Inflammatory macrophage (primary cell): ENCODE measurements at places on chromosomes 1 and 21.

- no peak for DNase-seq
These were observed 15.7 kb downstream of the IFNAR2 start for GRCh38 chr21:33245289-33245918.

GRCh38 chr1:11529763-11530730 lies 51.1 kb downstream of the DISP3 start:
- no peak for DNase-seq

DNA sequence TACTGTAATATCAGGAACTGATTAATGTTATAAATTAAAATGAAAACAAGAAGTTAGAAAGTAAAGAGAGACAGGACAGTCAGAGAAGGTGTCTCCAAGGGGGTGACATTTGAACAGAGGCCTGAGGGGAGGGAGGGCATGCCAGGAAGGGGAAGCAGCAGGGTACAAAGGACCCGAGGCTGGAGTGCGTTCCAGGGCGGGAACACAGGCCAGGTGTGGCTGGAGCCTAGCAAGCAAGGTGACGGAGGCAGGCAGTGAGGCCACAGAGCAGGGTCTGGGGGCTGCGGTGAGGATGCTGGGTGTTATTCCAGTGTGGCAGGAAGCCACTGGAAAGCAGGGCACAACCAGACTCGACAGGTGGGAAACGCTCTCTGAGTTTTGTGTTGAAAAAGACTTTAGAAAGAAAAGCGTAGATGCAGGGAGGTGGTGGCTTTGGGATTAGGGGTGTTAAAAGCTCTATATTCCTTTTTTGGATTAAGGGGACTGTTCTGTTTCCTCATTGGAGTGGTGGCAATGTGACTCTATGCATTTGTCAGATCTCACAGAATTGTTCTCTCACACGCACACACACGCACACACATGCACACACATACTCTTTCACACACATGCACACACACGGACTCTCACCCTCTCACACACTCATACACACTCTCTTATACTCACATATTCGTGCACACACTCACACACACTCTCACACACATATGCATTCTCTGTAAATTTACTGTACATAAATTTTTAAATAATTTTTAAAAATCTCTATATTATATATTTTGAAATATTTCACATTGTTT lies 124.5 kb downstream of the GLIS1 start:
- DNase-seq = no peak

DNA sequence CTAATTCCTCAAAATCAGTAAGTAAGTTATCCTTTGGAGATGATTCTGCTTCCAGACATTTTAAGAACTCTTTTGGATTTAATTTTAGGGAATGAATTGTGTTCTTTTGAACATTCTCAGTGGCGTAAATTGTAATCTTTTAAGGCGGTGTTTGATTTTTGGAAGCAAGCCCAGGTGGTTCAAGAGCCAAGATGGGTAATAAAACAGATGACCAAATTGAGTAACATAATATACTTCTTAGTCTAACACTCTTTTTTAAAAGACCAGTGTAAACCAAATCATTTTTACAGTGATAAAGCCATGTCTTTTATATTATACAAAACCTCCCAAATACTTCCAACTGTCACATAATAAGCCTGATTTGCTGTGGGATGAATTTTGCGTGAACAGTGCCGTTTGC lies 133.8 kb downstream of the LRRC40 start:
- no peak for DNase-seq

DNA sequence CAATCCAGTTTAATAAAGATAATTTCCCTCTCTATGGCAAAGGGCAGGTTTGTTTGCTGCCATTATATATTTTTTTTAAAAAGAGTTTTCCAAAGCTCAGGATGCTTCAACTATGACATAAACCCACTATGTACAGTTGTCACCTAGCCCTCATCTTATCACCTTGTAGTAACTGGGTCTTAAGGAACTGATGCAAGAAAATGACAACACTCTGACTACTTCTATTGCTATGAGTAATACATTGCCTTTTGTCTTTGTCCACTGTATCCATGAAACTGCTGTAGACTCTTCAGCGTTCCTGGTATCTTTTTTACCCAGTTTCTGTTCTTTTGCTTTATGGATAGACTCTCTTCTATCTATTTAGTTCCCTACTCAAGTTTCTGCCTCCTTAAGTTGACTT lies 586.5 kb downstream of the NEGR1 start:
- DNase-seq = no peak

DNA sequence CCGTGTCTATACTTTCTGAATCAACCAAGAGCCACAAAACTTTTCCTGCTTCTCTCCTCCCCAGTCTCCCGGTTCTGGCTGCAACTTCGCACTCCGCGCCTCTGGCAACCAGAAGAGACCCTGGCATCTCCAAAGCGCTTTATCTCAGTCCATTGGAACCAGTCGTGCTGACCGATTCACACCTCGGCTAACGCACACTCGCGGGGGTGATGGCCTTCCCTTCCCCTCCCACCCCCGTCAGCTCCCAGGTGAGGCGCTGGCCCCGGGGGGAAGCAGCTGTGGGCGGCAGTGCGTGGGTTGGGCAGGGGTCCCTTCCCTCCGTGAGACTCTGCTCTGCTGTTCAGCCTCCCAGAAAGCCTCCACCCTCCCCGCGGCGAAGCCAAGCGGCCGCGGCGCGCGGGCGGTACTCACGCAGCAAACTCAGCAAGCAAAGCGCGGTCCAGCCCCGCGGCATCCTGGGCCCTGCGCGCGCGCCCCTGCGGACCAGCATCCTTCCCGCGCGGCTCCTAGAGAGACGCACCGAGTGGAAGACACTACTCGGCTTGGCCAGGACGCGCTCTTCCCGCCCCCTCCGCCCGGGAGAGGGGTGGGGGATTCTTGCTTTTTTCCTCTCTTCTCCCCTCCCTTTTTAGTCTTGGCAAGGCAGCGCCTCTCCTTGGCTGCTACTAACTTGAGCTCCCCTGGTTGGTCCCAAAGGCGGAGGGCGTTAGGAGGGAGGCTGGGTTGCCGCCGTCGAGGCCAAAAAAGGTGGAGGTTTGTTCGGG lies at the start of gene CD34:
Gene CD34, minus strand, starts transcription at position 535 of the 764 bp plus-strand sequence. Its CDS starts 45 bp downstream, at position 490.
- no peak for DNase-seq

DNA sequence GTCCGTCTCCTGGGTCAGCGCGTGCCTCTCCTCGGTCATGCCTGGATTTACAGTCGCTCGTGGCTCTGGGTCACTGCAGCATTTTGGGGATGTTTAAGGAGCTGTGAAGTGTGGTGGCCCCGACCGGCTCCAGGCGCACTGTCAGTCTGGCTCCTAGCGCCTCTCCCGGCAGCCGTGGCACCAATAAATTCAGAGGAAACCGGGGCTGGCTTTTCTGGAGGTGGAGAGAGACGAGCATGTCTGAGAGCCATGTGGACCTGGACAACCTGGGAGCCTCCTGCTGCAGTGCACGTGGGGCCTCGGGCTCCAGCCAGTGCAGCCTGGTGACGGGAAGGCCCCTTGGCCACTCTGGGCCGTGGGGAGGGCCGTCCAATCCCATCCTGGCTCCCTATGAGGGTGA lies 17.1 kb downstream of the PLCH2 start:
- no peak for DNase-seq

GRCh38 chr1:157091186-157091585 lies 8.4 kb downstream of the ETV3L start:
- no peak for DNase-seq

DNA sequence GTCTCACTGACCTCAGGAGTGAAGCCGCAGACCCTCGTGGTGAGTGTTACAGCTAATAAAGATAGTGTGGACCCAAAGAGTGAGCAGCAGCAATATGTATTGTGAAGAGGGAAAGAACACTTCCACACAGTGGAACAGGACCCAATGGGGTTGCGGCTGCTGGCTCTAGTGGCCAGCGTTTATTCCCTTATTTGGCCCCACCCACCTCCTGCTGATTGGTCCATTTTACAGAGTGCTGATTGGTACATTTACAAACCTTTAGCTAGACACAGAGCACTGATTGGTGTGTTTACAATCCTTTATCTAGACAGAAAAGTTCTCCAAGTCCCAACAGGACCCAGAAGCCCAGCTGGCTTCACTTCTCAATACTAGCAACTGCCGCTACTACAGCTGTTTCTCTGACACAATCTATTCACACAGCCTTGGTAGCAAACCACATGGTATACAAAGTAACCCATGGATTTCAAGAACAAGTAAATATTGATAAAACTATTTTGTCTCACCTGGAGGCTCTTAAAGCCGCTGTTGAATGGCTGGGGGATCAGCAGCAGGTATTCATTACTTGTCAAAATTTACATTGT lies 25.3 kb upstream of the ITLN1 start:
- DNase-seq = no peak
